Astrocyte of the cerebellum (primary cell): ENCODE measurements at places on chromosomes 16 and 17.

- DNase-seq = no peak
These were observed 561 bp upstream of the HERPUD1 start for GRCh38 chr16:56931271-56931891.

GRCh38 chr16:72825912-72826621 is 221.9 kb downstream of the ZFHX3 start:
- no peak for DNase-seq

- DNase-seq = peak; percentile 73
These were observed at the start of gene ERN1 for GRCh38 chr17:64129765-64130558. Gene ERN1, minus strand, starts transcription at chr17:64130144. Its CDS starts 115 bp downstream, at chr17:64130029.

- DNase-seq = no peak
These were observed 79.0 kb upstream of the NKD1 start for GRCh38 chr16:50469121-50469743.

GRCh38 chr16:79836144-79836543 is 235.6 kb upstream of the MAF start:
- DNase-seq = no peak

- no peak for DNase-seq
These were observed 53.1 kb upstream of the MARCHF10 start for GRCh38 chr17:62860962-62861873.

GRCh38 chr17:77147357-77147801 is 6.6 kb downstream of the SEC14L1 start:
- no peak for DNase-seq

- no peak for DNase-seq
These were observed 45.8 kb downstream of the TENT4B start for GRCh38 chr16:50198802-50199403.

GRCh38 chr17:35801583-35802224 is 6.3 kb upstream of the MMP28 start:
- DNase-seq = peak; percentile 91

- DNase-seq = no peak
These were observed 6.8 kb downstream of the MTSS2 start for GRCh38 chr16:70678898-70679670.

GRCh38 chr17:37662353-37662752 is 19.1 kb upstream of the DDX52 start:
- DNase-seq = no peak

GRCh38 chr17:20967776-20968175 is 75.0 kb downstream of the USP22 start:
- no peak for DNase-seq

DNA sequence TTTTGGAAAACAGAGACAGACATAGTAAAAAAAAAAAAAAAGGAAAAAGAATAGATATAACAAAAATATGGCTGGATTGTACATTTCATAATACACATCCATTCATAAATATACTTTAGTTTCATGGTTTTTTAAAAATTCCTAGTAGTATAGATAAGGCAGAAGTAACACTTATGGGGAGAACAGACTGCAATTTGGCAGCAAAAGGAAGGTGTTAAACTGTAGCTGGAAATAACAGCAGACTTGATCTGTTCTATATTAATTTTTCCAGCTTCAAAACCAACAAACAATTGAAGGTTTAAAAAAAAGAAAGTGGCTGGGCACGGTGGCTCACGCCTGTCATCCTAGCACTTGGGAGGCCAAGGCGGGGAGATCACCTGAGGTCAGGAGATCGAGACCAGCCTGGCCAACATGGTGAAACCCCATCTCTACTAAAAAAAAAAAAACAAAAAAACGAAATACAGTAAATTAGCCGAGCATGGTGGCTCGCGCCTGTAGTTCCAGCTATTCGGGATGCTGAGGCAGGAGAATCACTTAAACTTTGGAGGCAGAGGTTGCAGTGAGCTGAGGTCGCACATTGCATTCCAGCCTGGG is 191.8 kb downstream of the SPECC1 start:
- no peak for DNase-seq

DNA sequence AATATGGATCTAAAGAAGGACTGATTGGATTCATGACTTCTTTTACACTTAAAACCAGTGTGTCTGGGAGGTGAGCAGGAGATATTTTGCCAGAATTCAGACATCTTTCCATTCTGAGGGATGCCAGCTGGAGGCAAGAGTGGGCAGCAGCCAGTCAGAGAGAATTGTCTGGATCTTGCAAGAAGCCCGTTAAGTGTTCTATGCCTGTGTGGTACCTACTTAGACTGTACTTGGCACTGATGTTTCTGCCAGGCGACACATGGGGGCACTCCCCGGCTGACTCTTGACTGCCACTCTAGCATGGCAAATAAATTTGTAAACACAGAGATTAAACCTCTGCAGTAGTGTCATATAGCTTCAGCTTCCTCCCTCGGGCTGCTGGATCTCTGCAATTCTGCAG is 247.7 kb downstream of the UTP18 start:
- DNase-seq = no peak

DNA sequence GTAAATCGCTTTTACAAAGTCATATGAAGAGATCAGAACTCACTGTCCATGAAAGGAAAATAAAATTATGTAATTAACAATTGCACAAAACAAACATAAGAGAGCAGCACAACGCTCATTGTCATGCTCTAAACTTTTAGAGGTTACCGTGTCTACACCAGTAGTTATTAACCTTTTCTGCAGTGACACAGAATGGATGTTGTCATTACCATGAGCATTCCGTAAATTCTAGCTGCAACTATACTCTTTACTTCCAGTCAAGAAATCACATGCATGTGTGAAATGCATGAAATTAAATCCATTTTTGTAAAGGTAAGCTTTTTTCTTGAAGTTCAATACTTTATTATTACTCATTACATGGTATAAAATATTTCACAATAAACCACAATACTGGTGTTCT is 38.2 kb downstream of the USP32 start:
- no peak for DNase-seq

- no peak for DNase-seq
These were observed 5.4 kb upstream of the CNGB1 start for GRCh38 chr16:57976331-57976796.

DNA sequence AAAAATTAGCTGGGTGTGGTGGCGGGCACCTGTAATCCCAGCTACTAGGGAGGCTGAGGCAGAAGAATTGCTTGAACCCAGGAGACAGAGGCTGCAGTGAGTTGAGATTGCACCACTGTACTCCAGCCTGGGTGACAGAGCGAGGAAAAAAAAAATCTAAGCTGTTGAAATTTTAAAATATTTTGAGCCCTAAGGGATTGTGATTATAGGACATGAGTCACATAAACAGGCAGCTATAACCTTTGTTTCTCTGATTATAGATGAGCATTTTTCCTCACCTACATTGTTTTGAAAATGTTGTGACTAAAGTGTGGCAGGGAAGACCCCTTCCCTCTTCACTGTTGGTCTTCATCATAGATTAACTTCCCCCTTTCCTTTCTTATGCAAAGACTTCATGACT is 135.5 kb downstream of the MGAT5B start:
- DNase-seq = no peak

- DNase-seq = no peak
These were observed 56.1 kb downstream of the IRF8 start for GRCh38 chr16:85954927-85955519.

GRCh38 chr16:23448392-23448791 is 4.6 kb downstream of the COG7 start:
- DNase-seq = no peak

- DNase-seq = no peak
These were observed 273.1 kb downstream of the CDH13 start for GRCh38 chr16:82899731-82900450.
